ENCODE measurements at places on chromosomes 6 and 20.

GRCh38 chr6:151043944-151044343 lies 178.4 kb downstream of the MTHFD1L start:
- no peak for DNase-seq

GRCh38 chr6:168480481-168480880 lies 39.5 kb downstream of the SMOC2 start:
- DNase-seq = no peak

DNA sequence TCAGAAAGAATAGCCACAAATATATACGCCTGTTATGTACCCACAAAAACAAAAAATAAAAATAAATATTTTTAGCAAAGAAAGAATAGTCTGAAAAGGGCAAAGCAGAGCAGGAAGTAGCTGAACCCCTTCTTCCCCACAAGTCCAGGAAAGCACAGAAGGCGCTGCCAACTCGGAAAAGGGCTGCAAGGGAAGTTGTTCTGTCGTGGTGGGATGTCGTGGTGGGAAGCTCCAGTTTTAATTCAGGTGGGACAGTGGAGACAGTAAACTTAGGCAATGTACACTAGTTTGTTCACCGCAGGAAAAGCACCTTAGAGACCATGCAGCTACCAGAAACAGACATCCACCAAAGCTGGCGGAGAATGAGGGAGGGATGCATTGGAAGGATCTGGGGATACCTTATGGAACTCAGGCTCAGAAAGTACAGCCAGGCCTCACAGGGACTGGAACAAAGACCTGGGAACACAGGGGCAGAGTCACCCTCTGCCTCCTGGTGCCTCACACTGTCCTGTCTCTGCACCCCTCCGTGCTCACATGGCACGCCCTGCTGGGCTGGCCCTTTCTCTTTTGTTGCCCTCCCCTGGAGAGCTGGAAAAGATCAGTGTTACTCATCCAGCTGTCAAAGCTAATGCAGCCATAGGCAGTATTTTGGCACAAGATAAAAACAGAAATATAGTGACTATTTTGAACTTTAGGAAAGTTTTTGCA lies 3.3 kb upstream of the APMAP start:
- DNase-seq = no peak

DNA sequence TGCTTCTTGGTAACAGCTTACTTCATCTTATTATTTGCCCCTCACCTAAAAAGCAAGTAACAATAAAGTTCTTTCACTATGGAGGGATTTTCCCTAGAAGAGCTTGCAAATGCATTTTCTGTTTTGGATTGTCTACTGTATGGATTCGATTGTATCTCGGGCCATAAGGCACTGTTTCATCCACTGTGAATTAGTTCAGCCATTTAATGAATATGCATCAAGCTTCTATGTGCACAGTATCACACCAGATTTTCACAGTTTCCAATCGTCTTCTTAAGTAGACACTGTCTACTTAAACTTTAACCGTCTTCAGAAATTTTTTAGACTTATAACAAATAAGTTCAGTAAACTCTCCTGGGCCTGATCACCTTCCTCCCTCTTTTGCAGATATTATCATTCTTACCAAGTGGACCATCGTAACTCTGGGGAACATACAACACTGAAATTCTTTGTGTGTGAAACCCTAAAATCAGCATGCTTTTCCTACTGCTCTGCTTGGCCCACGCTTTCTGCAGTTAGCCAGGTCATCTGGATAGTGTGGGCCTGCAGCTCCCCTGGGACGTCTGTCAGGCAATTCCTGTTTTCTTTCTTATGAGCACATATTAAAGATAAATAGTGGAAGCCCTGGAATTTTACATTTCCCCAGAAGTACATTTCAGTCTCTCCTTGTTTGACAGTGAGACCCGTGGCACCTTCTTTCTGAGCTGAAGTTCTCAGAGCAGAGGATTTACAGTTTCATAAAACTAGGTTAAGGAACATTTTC lies 136.5 kb upstream of the PDE10A start:
- no peak for DNase-seq

DNA sequence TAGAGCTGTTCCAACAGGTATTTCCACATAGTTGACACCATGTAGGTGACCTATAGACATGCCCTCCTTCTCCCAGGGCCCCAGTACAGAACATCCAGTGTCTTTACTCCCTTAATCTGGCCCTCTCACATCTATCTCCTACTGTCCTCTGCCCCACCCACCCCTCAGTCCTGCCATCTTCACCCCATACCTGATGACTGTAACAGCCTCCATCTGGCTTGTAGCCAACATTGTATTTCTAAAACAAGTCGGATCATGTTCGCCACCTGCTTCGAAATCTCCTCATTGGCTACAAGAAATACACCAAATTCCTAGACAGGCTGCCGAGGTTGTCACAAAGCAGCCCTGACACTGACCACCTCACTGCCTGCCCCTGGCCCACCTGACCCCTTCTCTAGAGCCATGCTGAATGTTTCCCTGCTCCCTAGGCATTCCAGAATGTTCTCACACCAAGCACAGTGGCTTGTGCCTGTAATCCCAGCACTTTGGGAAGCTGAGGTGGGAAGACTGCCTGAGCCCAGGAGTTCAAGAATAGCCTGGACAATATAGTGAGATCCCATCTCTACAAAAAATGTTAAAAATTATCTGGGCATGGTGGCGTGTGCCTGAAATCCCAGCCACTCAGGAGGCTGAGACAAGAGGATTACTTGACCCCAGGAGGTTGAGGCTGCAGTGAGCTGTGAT lies 6.0 kb downstream of the ZC3H12D start:
- DNase-seq = no peak

GRCh38 chr20:46485431-46485830 lies 27.9 kb downstream of the ZNF334 start:
- DNase-seq = no peak
